DND-41 (cell line): ENCODE measurements at places on chromosomes 16 and 17.

DNA sequence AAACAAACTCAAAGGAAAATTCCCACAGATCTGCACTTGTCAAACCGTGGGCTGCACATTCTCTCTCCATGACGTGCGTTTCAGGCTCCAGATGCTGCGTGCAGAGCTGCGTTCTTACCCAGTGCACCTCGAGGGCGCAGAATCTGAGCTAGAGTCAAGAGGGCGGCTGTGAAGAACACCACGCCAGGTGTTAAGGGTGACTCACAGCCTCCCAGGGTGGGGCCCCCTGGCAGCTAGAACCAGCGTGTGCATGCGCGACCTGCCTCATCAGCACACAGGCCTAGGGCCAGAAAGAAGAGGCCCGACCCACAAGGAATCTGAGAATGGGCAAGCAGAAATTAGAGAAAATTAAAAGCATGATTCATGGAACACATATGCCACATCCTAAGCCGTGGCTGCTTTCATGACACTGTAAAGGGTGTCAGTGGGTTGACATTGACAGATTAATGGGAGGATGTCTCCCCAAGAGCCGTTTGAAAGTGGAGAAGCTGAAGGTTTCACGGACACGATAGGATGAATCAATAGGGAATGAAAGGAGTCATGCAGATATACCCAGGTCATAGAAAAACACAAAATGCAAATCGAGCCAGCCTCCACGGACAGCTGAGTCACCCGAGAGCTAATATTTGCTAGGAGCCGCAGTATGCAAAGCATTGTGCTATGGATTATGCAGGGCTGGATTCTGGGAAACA lies 29.0 kb downstream of the MARCHF10 start:
- DNase-seq = no peak

- DNase-seq = no peak
Observed at GRCh38 chr16:89764711-89765201, 43.4 kb downstream of the ZNF276 start.

GRCh38 chr16:2422123-2422867 lies 7.0 kb upstream of the CCNF start:
- DNase-seq = peak; percentile 52

DNA sequence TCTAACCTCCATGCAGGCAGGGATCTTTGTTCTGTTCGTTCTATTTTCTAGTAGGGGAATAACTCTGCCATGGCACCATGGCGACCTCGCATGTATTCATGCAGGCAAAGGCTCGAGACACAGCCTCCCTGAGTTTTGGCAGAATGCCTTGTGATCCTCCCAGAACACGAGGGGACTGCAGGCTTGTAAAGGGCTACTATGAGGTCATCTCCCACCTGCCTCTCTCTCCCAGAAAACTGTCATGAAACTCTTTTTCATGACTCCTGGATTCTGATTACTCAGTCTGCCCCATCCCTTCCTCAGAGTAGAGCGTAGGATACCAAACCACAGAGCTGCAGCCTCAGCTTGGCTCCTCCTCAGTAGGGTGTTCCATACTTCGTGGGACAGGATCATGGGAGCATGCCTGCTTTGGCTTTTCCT lies 64.3 kb downstream of the IGF2BP1 start:
- DNase-seq = no peak

DNA sequence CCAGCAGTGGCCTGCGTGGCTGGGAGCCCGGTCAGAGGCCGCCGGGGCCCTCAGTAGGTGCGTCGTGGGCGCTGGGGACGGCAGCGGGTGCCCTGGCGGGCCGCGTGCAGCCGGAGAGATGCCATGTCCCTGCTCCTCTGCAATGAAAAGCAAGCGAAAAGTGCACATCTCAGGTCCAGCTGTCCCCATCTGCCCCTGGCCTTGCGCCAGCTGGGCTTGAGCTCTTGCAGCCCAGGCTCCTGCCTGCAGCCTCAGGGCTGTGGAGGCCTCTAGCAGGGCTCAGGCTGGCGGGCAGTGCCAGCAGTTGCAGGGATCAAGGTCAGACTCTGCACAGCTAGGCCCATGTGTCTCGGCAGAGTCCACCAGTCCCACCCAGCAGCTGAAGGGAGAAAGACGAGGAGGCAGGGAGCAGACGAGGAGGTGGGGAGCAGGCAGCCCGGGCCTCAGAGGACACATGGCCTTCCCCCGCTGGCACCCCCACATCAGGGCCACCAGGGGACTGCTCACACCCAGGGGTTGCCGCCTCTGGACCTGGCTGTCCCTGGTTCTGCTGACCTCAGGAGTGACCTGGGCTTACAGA lies 11.2 kb downstream of the SLC16A3 start:
- no peak for DNase-seq

GRCh38 chr17:55458978-55459377 lies 37.3 kb upstream of the MMD start:
- no peak for DNase-seq

DNA sequence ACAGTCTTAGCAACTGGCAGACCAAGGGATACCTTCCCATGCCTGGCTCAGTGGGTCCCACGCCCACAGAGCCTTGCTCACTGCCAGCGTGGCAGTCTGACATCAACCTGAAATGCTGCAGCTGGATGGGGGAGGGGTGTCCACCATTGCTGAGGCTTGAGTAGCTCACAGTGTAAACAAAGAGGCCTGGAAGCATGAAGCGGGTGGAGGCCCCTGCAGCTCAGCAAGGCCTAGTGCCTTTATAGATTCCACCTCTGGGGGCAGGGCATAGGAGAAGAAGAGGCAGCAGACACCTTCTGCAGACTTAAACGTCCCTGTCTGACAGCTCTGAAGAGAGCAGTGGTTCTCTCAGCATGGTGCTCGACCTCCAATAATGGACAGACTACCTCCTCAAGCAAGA lies 263.2 kb downstream of the KIF2B start:
- DNase-seq = no peak

DNA sequence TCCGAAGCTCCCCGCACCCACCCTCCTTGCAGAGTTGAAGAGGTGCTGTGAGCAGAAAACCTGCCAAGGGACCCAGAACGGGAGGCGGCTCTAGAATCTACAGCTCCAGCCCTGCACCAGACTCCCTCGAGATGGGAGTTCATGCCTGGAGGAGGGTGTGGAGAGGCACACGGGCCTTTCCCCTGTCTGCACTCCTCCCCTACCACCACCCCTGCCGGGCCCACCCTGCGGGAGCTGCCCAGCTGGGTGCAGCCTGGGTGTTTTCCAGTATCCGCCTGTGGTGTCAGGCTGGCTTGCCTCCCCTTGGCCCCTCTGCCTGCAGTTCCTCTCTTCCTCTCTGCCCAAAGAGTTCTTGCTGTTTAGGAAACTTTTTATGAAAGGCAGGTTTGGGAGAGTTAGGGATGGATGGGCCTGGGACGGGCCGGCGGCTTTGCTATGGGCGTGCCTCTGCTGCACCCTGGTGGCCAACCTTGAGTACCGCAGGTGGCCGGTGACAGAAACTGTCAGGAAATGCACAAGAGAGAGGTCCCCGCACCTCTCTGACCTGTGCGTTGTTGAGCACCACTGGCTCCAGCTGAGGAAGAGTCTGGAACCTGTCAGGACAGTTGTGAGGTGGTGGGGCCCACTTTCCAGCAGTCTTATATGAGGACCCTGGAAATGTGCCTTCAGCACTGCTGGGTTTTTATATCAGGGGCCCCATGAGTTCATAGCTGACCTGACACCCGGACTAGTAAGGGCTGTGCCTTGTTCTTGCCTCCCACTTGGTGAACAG lies 354.1 kb downstream of the SEC14L1 start:
- DNase-seq = peak; percentile 72

DNA sequence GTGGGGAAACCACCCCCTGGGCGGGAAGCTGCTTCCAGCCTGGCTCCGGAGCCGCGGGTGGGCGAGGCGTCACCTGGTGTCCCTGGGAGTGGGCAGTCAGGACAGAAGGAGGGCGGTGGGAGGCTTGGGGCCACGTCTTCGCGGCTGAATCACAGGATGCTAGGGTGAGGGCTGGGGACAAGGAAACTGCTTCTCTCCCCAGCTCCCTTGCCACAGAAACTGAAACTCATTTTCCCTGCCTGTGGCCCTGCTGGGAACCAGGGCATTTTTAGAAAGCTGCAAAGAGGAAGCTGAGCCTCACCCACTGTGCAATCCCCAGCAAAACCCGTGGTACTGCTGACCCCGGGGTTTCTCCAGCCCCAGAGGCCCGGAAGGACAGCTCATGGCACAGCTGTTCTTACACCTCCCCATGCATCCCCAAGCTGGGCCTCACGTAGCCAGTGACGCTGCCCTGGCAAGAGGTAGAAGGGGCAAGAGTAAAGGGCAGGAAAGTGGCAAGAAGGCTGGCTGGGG lies 8.2 kb downstream of the RHBDF2 start:
- peak; percentile 44 for DNase-seq

GRCh38 chr16:12059216-12059769 lies 82.8 kb downstream of the SNX29 start:
- no peak for DNase-seq

- peak; percentile 88 for DNase-seq
Observed at GRCh38 chr17:8941980-8942622, 23.4 kb downstream of the PIK3R5 start.

DNA sequence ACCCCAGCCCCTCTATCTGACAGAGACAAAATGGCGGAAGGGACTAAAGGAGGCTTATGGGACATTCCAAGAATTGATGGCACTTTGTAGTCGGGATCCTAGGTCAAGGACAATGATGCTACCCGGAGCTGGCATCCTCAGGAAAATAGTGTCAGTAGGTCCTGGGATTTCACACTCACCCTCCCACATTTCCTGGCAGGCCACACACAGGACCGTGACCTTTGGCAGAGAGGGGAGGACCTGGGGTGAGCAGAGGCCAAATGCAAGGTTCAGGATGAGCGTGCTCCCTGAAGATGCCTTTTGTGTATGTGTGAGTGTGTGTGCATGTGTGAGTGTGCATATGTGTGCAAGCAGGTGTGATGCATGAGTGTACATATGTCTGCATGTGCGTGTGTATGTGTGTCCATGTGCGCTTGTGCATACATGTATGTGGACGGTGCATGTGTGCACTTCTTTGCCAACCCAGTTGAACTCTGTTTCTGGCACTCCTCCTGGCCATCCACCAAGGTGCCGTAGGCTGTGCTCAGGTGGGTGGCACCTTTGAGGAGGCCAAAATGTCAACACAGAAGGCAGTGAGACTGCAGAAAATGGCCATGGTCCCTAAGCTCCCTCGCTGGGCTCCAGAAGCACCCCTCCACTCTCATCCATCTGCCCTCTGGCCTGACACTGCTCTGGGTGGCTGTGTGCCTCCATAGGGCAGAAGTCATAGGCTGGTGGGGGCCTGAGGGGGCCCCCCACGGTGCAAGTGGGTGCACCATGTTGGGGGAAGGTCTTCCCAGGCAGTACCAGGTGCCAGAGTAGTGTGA lies 60.3 kb downstream of the SNX20 start:
- DNase-seq = no peak

- DNase-seq = no peak
Observed at GRCh38 chr16:69651217-69651616, 75.1 kb downstream of the NQO1 start.

GRCh38 chr17:31537565-31538011 lies 146.1 kb downstream of the RAB11FIP4 start:
- DNase-seq = no peak

- DNase-seq = no peak
Observed at GRCh38 chr16:81532491-81533174, 88.0 kb downstream of the CMIP start.

- DNase-seq = peak; percentile 89
Observed at GRCh38 chr17:39153599-39154051, 2.2 kb upstream of the PLXDC1 start.
